Liver (tissue), 10 donors: ENCODE measurements at places on chromosomes 4 and X.

GRCh38 chr4:169115897-169116254 is 105.8 kb upstream of the CBR4 start:
- peaks cover 13% of the 10 kb centered on the region for H3K4me1 ChIP-seq
- H3K36me3 ChIP-seq, result peaks cover 3% of the 10 kb centered on the region
- H3K27me3 ChIP-seq, result no peaks in the 10 kb centered on the region
- DNase-seq, result no peak
- H3K27ac ChIP-seq, result peak overlapping the region; percentile 28

- H3K27ac ChIP-seq, result no peak overlapping the region
- DNase-seq, result no peak
- no peaks in the 10 kb centered on the region for H3K36me3 ChIP-seq
- no peaks in the 10 kb centered on the region for H3K27me3 ChIP-seq
- peaks cover 1% of the 10 kb centered on the region for H3K4me1 ChIP-seq
Measured at GRCh38 chrX:41858161-41858775, 65.1 kb downstream of the CASK start.

- no peak for DNase-seq
- H3K36me3 ChIP-seq, result no peaks in the 10 kb centered on the region
- H3K4me3 ChIP-seq, result no peak overlapping the region
- no peak overlapping the region for H3K27ac ChIP-seq
Measured at GRCh38 chrX:150833454-150834056, 64.9 kb downstream of the CD99L2 start.

DNA sequence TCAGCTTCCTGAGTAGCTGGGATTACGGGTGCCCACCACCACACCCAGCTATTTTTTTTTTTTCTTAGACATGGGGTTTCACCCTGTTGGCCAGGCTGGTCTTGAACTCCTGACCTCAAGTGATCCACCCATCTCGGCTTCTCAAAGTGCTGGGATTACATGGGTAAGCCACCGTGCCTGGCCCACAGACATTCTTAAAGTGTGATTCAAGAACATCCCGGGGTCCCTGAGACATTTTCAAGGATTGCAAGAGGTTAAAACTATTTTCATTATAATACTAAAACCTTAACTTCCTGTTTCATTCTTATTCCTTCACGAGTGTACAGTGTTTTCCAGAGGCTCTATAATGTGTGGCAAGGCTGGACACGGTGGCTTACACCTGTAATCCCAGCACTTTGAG is 318.7 kb downstream of the CAMK2D start:
- no peak for DNase-seq
- peaks cover 5% of the 10 kb centered on the region for H3K4me1 ChIP-seq
- H3K27ac ChIP-seq, result no peak overlapping the region
- no peak overlapping the region for H3K4me3 ChIP-seq

- H3K36me3 ChIP-seq, result no peaks in the 10 kb centered on the region
- H3K4me3 ChIP-seq, result peak overlapping the region; percentile 73
- peak overlapping the region; percentile 97 for H3K27ac ChIP-seq
- DNase-seq, result no peak
Measured at GRCh38 chr4:106316773-106317409, 541 bp downstream of the AIMP1 start.

- peaks cover 4% of the 10 kb centered on the region for H3K27me3 ChIP-seq
- DNase-seq, result no peak
Measured at GRCh38 chr4:86356425-86357210, 3.2 kb downstream of the MAPK10 start.

- no peak overlapping the region for H3K4me3 ChIP-seq
- no peaks in the 10 kb centered on the region for H3K27me3 ChIP-seq
- no peak for DNase-seq
- no peaks in the 10 kb centered on the region for H3K36me3 ChIP-seq
- no peak overlapping the region for H3K27ac ChIP-seq
Measured at GRCh38 chr4:74941123-74941522, 8.2 kb downstream of the PARM1 start.
